ENCODE measurements at places on chromosomes 7 and 10. TPM values are rescaled to one million over a fixed set of nuclear protein-coding genes. Genes with fewer than 3 reads are reported as not detected.

GRCh38 chr10:13201132-13201531 lies 33.0 kb downstream of the UCMA start:
- no peak for DNase-seq

Gene ZNF680
- total RNA-seq, result 13.0 TPM

- no peak for DNase-seq
Observed at GRCh38 chr7:24406789-24407299, 122.9 kb downstream of the NPY start.

GRCh38 chr10:37667736-37668135 lies 189.7 kb downstream of the ZNF248 start:
- DNase-seq, result no peak

GRCh38 chr7:4079956-4080355 lies 602.1 kb upstream of the FOXK1 start:
- no peak for DNase-seq
